ENCODE measurements at places on chromosomes 6 and 20.
A peak's percentile ranks its signal among the peaks of the same experiment; 100 is the strongest.

DNA sequence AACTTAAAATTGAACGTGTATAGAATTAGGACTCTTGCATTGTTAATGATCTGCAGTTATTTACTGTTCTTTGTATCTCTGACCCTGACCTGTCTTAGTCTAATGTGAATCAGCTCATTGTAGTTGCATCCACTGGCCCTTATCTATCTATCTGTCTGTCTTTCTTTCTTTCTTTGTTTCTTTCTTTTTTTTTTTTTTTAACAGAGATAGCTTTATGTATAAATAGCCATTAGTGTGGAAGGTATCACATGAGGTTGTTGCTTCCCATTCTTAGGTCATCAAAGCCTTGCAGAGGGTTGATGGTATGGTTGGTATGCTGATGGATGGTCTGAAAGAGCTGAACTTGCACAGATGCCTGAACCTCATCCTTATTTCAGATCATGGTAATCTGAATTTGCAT lies 59.9 kb downstream of the ENPP1 start:
- no peak for DNase-seq

DNA sequence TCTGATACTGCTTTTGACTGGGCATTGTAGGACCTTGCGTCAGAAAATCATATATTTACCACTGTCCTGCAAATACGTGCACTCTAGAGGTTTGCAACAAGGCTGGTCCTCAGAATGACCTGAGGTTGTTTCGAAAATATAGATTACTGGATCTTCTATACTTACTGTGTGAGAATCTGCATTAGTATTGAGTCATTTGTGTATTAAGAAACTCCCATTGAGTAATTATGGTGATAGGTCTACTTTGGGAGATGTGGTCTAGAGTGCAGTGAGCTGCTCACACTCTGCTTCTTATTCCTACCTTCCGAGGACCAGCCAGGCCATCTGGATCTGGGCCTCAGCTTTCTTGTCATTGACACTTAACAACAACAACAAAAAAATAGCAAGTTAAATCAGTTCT lies 9.6 kb downstream of the KLHL32 start:
- DNase-seq, result no peak

- DNase-seq, result no peak
Measured at GRCh38 chr6:90186637-90187371, 109.8 kb downstream of the BACH2 start.

DNA sequence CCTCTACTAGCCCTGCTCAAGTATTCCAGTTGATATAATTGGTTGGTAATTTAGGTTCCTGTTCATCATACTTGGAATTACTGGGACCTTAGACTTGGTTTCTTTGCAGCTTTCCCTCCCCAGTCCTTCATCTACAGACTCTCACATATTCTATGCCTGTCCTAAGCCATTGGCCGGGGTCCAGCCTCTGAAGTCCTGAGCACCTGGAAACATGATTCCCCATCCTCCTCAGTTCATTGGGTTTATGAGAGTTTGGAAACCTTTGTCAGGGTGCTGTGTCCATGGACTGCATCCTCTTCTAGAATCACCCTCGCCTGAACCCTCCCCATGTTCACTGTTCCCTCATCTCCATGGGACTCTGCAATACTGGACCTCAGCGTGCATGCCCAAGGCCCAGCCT lies 8.8 kb downstream of the GSTA2 start:
- no peak for DNase-seq

DNA sequence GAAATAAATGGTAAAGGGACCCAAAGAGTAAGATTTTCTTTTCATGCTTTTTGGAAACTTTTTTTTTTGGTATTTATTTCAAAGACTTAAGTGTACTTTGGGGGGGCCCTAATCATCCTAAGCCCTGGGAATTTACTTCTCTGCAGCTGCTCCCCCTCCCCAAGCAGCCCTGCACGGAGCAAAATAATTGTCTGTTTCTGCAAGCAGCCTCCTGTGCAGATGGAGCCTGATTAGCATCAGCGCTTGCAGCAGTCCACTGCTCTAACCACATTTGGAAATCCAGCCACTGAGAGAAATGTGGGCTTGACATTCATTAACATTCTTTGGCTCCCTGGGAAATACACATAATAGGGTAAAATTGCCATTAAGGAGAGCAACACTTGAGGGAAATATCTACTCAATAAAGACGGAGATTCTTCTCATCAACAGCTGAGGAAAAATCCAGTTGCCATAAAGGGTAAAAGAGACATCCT lies 309.2 kb upstream of the MAP3K7 start:
- DNase-seq, result no peak

DNA sequence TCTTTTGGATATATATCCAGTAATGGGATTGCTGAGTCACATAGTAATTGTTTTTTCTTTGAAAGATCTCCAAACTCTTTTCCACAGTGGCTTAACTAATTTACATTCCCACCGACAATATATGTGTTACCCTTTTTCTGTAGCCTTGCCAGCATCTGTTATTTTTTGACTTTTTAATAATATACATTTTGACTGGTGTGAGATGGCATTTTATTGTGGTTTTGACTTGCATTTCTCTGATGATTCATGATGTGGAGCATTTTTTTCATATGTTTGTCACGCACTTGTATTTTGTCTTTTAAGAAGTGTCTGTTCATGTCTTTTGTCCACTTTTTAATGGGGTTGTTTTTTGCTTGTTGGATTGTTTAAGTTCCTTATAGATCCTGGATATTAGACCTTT lies 58.9 kb upstream of the OPRM1 start:
- DNase-seq, result no peak

GRCh38 chr20:41290804-41291389 lies 26.6 kb downstream of the ZHX3 start:
- no peak for DNase-seq

GRCh38 chr6:36444470-36444869 lies 1.7 kb downstream of the KCTD20 start:
- no peak for DNase-seq

DNA sequence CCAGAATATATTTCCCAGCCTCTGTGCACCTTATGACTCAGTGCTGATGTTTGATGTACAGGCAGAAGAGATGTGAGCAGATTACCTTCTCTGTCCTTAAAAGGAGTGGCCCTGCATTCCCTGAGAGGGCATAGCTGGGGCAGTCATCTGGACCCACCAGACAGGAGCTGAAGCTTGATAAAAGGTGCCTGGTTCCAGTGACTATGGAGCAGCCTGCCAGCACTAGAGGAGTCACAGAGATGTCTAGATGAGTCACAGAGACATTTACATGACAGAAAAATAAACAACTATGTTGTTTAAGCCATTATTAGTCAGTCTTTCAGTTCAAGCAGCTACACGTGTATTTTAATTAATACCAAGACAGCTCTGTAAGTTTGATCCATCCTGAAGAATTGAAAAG lies 237.1 kb upstream of the MOCS1 start:
- DNase-seq, result no peak

GRCh38 chr6:97629180-97629579 lies 346.2 kb upstream of the MMS22L start:
- no peak for DNase-seq

DNA sequence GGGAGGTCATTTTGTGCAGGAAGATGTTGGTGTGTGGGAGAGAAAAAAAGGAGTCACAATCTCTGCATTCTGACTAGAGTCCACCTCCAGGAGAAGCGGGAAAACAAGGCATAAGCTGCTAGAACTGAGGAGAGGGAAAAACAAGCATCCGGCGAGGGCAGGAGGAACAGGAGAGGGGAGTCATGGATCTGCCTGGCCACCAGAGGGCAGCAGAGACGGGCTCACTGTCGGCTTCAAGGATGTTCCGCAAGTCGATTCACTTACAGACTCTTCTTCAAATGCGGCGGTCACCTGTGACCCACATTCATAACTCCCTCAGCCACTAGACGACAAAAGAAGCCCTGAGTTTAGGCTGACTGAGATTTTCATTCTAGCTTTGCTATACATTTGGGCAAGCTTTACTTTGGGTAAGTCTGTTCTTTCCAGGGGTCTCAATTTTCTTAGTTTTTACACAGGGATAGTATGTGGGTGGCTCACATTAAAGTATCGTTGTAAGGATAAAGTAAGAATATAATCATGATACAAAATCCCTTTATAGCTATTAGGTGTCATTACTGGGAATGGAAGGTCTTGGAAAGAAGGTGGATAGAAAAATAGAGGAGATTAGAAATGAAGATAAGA lies 6.6 kb upstream of the BTNL2 start:
- peak; percentile 82 for DNase-seq

DNA sequence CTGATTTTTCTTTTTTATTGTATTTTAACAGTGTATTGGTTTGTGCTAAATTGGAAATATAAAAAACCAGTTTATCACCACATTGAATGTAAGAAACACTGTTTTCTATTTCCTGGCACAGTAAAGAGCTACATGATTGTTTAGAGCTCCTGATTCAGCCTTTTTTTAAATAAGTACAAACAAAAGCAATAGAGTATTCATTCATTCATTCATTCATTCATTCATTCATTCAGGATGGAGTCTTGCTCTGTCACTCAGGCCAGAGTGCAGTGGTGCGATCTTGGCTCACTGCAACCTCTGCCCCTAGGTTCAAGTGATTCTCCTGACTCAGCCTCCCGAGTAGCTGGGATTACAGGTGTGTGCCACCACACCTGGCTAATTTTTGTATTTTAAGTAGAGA lies 96.8 kb upstream of the SCGN start:
- no peak for DNase-seq

- DNase-seq, result no peak
Measured at GRCh38 chr20:39646874-39647413, 684.8 kb downstream of the DHX35 start.

GRCh38 chr20:38297916-38298674 lies 5.9 kb upstream of the BPI start:
- DNase-seq, result no peak

DNA sequence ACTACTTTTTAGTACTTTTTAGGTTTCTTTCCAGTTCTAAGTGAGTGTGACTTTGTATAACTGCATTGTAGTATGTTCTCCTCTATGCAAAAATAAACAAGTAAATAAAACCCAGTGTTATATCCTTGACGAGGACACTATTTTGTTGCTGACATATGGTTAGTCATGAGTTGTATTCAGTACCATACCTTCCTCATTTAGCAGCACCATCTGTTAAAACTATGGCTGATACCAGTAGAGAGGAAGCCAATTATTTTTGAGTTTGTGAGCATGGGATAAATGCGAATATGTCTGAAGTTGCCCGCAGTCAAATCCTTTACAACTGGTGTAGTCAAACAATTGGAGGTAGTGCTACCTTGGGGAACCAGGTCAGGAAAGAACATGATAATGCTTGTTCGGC lies 74.1 kb downstream of the CDKAL1 start:
- DNase-seq, result no peak

- DNase-seq, result peak; percentile 70
Measured at GRCh38 chr6:148144917-148145521, 197.6 kb upstream of the SASH1 start.

DNA sequence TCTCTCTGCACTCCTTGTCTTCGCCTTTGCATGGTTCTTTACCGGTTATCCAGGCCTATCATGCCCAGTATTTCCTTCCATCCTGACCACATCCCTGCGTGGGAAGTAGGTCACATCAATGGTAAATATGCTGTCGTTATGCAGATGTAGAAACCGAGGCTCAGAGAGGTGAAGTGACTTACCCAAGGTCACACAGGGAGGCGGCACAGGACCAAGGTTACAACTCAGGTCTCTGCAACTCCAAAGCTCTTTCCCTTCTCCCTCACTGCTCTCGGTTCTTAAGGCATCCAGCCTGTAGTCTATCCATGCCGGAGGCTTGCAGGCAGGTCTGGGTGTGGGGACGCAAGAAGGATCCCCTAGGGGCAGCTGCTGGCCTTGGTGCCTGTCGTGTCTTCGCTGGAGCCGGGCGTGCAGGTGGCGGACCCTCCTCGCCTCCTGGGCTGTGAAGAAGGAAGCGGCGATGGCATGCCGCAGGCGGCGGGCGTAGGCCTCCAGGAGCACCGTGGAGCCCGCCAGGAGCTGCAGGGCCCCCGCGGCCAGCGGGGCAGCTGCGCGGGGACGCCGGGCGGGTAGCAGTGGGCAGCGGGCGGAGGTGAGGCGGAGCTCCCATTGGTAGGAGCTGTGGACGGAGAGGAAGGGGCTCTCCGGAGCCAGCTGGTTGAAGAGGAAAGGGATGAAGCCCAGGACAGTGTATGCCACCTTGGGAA lies 9.1 kb downstream of the OCSTAMP start:
- DNase-seq, result no peak

- no peak for DNase-seq
Measured at GRCh38 chr20:50866036-50866685, 65.1 kb downstream of the ADNP start.

DNA sequence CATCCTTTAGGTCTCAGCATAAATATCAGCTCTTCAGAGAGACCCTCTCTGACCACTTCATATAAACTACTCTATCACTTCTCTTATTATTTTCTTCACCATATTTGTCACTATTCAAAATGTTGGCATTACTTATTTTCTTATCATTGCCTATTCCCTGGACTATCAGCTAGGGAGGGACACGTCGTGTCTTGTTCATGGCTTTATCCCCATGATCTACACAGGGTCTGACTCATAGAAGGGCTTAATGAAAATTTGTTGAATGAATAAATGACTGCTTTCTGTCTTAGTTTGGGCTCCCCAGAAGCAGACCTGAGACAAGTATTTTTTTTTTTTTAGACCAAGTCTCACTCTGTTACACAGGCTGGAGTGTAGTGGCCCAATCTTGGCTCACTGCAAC lies 3.0 kb upstream of the CDK5RAP1 start:
- DNase-seq, result no peak

GRCh38 chr20:33753763-33754162 lies 22.0 kb downstream of the ZNF341 start:
- DNase-seq, result no peak

DNA sequence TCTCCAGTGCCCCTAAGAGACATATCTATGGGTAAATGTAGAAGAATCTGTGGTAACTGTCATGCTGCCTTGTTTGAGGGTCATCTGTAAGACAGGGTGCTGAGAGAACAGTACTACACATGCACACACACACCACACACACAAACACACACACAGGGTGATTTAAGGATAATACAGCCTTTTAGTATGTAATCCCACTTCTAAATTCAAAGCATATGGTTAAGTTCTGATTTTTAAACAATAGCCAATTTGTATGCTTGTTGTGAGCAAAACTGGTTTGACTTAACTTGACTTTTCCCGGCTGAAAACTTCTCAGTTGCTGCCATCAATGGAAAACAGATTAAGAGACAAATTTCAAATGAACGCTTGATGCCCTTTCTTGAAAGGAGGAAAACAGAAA lies 241.8 kb downstream of the ADGRG6 start:
- DNase-seq, result no peak

All from NAMALWA (cell line).